ENCODE measurements at places on chromosomes 7 and 10. TPM values are rescaled to one million over a fixed set of nuclear protein-coding genes. Genes with fewer than 3 reads are reported as not detected.

GIMAP4 gene
- total RNA-seq, result 9.8 TPM

ANK3 gene
- 13.4 TPM for total RNA-seq

ERVW-1 gene
- total RNA-seq, result not detected

PLAU gene
- 0.50 TPM for total RNA-seq

- DNase-seq, result no peak
Measured at GRCh38 chr10:75616874-75617478, 185.6 kb downstream of the LRMDA start.

- DNase-seq, result no peak
Measured at GRCh38 chr7:94442639-94443038, 47.9 kb downstream of the COL1A2 start.

CAMK2B gene
- 5.0 TPM for total RNA-seq

GSTK1 gene
- 261 TPM for total RNA-seq

- DNase-seq, result no peak
Measured at GRCh38 chr10:10589540-10590303, 427.9 kb upstream of the CELF2 start.
